ENCODE measurements at places on chromosomes 13 and 19. TPM values are rescaled to one million over a fixed set of nuclear protein-coding genes. Genes with fewer than 3 reads are reported as not detected.

Gene CYP2A7
- total RNA-seq = not detected

Gene ICAM1
- 136 TPM for total RNA-seq

Gene SERTAD1
- 13.4 TPM for total RNA-seq

Gene ZNF90
- 7.5 TPM for total RNA-seq

Gene ZIC5
- total RNA-seq = 5.2 TPM

Gene CYP2A6
- total RNA-seq = 0.41 TPM

Gene ZNF675
- 11.2 TPM for total RNA-seq

Gene SIGLEC7
- not detected for total RNA-seq

Gene COMP
- 0.69 TPM for total RNA-seq

Gene GRIN2D
- total RNA-seq = 6.2 TPM

Gene GPC5
- total RNA-seq = 0.26 TPM

Gene ELSPBP1
- total RNA-seq = not detected

Gene C19orf38
- not detected for total RNA-seq

Gene CRLF1
- 3.5 TPM for total RNA-seq

Gene SIGLEC12
- total RNA-seq = not detected

Gene CGB8
- not detected for total RNA-seq

Gene FUT2
- total RNA-seq = 0.08 TPM

Gene UHRF1
- 53.6 TPM for total RNA-seq

Gene ZNF28
- total RNA-seq = 26.7 TPM

Gene NCR1
- total RNA-seq = not detected

Gene NKPD1
- 0.05 TPM for total RNA-seq

Gene URAD
- total RNA-seq = not detected

Gene SRRM5
- 0.10 TPM for total RNA-seq

Gene ZNF99
- total RNA-seq = not detected

Gene PLA2G4C
- 2.0 TPM for total RNA-seq

Gene CGB5
- not detected for total RNA-seq
